CD4-positive, alpha-beta T cell treated with Interleukin-1 beta for 1 hour (primary cell): ENCODE measurements at places on chromosomes 1 and 21.

- DNase-seq, result no peak
These were observed 146.5 kb upstream of the LYPLAL1 start for GRCh38 chr1:219027146-219027673.

GRCh38 chr1:240310226-240310925 lies 218.7 kb downstream of the FMN2 start:
- DNase-seq, result no peak

GRCh38 chr1:46667782-46668760 lies at the start of gene ATPAF1:
TSS of gene ATPAF1 (minus strand) at chr1:46668364. CDS start at chr1:46668322, 42 bp downstream.
- DNase-seq, result peak; percentile 68

DNA sequence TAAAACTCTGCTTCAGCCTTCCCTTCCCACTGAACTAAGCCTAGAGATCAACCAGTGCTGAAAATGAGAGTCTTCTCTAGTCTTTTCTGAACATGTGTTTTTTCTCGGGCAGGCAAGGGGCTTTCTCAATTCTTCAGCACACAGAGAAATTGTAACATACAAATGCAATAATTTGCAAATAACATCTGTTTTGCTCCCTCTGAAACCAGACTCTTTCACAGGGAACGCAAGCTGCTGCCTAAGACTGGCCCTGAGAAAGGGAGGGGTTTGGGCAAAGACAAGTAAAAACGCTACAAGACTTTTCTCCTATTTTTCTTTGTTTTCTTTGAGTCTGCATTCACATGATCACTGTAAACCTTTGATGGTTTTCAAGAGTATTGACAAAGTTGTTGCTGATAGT lies 39.6 kb upstream of the VN1R5 start:
- DNase-seq, result no peak

GRCh38 chr1:240044620-240045019 lies 47.1 kb upstream of the FMN2 start:
- no peak for DNase-seq

GRCh38 chr1:246772686-246773085 lies 48.5 kb downstream of the SCCPDH start:
- DNase-seq, result no peak

DNA sequence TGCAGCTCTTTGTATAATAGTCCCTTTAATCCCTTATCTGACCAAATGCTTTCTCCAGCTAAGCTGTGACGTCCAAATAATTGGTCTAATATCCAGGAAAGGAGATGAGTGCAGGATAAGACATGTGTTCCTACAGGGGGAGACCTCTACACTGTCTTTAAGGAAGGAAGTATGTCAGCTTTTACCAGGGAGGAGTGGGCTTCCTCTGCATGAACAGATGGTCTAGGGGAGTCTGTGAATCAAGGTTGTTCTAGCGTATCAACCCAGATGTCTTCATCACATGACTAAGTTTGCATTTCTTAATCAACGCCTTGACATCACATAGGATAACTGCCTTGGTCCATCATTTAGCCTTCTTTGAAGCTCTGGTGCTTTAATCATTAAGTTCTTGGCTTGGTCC lies 528.2 kb downstream of the MRPL39 start:
- no peak for DNase-seq

GRCh38 chr1:21305900-21306189 lies 15.6 kb upstream of the ECE1 start:
- no peak for DNase-seq

- DNase-seq, result no peak
These were observed 20.2 kb upstream of the RGS1 start for GRCh38 chr1:192555399-192555798.

- DNase-seq, result no peak
These were observed 69.1 kb downstream of the DISC1 start for GRCh38 chr1:231695439-231696255.

GRCh38 chr21:41861987-41862386 lies 17.2 kb downstream of the PRDM15 start:
- no peak for DNase-seq

DNA sequence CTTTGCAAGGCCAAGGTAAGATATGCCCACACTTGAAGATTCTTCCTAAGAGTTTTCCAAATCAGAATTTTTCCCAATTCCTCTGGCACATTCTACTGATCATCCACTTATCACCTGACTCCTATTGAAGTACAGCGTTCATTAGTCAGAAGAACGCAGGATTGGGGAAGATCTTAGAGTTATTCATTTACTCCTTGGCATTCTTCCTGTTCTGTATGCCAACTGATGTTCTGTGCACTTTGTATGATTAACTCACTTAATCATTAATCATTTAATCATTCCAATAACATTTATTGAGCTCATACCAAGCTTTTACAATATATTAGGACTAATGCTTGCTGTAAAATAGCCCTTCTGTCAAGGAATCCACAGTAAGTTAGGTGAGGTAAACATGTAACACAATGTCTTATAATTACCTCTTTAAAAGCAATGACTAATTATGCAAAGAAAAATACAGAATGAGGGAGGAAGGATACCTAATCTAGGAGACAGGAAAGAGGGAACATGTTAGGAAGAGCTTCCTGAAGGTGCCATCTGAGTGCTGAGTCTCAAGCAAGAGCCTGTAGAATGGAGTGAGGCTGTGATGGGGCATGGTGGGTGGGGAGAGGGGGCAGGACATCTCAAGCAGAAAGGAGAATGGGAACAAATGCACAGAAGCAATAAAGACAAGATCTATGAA lies 71.1 kb upstream of the DPT start:
- no peak for DNase-seq

- no peak for DNase-seq
These were observed 59.0 kb downstream of the NDUFS5 start for GRCh38 chr1:39085174-39085573.

DNA sequence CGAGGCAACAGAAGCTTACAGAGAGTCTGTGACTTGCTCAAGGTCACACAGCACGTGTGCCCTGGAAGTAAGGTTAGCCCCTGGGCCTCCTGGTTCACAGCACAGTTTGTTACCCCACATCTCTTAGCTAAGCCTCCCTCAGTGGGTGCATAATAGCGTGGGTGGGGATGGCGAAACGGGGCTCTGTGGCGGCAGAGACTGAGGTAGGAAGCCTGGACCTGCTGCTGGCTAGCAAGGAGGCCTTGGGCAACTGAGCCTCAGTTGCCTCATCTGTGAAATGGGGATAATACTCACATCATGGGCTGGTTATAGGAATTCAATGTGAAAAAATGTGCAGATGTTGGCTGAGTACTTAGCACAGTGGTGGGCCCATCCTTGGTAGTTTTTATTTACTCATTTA lies 596 bp downstream of the PADI4 start:
- DNase-seq, result no peak

DNA sequence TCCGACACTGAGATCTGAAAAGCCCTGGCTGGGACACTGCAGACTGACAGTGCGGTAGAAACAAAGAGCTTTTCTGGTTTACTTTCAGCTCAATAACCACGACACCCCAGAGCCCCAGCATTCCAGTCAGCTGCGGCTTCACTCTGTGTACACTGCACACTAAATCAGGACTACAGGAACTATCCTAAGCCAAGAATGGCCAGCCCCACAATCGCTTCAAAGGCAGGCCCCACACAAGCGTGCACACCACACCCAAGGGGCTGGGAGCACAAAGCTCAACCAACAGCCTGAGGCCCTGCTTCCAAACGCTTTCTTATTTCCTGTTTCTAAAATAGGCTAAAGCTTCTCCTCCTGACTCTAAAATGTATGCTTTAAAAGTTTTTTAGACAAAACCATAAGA lies 28.4 kb downstream of the URB1 start:
- DNase-seq, result no peak

DNA sequence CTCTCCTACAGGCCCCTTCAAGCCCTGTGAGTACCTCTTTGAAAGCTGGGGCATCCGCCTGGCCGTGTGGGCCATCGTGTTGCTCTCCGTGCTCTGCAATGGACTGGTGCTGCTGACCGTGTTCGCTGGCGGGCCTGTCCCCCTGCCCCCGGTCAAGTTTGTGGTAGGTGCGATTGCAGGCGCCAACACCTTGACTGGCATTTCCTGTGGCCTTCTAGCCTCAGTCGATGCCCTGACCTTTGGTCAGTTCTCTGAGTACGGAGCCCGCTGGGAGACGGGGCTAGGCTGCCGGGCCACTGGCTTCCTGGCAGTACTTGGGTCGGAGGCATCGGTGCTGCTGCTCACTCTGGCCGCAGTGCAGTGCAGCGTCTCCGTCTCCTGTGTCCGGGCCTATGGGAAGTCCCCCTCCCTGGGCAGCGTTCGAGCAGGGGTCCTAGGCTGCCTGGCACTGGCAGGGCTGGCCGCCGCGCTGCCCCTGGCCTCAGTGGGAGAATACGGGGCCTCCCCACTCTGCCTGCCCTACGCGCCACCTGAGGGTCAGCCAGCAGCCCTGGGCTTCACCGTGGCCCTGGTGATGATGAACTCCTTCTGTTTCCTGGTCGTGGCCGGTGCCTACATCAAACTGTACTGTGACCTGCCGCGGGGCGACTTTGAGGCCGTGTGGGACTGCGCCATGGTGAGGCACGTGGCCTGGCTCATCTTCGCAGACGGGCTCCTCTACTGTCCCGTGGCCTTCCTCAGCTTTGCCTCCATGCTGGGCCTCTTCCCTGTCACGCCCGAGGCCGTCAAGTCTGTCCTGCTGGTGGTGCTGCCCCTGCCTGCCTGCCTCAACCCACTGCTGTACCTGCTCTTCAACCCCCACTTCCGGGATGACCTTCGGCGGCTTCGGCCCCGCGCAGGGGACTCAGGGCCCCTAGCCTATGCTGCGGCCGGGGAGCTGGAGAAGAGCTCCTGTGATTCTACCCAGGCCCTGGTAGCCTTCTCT lies 23.5 kb downstream of the UBE2T start:
- no peak for DNase-seq

GRCh38 chr21:28805885-28806284 lies 186.8 kb downstream of the LTN1 start:
- no peak for DNase-seq

DNA sequence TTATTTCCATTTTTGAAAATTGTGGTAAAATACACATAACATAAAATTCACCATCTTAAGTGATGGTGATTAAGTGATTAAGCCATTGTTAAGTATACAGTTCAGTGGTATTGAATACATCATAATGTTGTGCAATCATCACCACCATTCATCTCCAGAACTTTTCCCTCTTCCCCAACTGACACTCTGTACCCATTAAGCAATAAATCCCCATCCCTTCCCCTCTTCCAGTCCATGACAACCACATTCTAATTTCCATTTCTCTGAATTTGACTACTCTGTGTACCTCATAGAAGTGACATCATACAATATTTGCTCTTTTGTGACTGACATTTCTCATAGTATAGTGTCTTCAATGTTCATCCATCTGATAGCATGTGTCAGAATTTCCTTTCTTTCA lies 124.8 kb downstream of the DISC1 start:
- no peak for DNase-seq

GRCh38 chr1:108643492-108644335 lies 17.2 kb downstream of the HENMT1 start:
- peak; percentile 72 for DNase-seq

- DNase-seq, result no peak
These were observed 70.5 kb upstream of the CSF1 start for GRCh38 chr1:109840011-109840629.

DNA sequence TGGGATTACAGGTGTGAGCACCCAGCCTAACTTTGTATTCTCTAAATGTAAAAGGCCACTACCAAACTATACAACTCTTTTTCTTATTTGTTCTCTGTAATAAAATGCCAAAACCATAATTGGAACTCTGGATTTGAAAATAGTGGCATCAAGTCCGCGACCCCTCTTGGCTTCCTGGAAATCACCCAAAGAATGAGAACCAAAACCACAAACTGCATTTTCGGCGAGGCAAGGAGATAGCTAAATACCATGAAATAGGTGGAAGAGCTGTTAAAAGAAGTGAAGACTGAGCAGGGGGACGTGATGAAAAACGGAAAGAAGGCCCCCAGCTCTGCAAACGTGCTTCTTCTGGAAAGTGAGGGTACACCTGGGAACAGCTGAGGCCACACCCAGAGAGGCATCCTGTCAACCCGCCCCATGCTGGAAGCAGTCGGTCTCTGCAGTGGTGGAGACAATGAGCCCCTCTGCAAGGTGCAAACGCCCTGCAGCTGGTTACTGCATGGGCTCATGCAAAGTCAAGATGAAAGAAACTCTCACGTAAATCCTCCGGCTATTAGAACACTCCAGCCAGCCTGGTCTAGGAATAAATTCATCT lies 22.5 kb downstream of the VPS26C start:
- no peak for DNase-seq

DNA sequence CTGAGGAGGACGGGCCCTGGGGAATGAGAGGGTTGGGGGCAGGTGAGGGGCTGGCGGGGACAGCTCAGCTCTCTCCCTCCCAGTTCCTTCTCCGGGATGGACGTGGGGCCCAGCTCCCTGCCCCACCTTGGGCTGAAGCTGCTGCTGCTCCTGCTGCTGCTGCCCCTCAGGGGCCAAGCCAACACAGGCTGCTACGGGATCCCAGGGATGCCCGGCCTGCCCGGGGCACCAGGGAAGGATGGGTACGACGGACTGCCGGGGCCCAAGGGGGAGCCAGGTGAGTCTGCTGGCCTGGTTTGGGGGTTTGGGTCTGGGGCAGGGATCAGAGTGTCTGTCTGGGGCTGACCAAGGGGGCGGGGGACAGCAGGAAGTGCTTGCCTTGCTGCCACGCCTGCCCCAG lies 495 bp downstream of the C1QC start:
- DNase-seq, result no peak

DNA sequence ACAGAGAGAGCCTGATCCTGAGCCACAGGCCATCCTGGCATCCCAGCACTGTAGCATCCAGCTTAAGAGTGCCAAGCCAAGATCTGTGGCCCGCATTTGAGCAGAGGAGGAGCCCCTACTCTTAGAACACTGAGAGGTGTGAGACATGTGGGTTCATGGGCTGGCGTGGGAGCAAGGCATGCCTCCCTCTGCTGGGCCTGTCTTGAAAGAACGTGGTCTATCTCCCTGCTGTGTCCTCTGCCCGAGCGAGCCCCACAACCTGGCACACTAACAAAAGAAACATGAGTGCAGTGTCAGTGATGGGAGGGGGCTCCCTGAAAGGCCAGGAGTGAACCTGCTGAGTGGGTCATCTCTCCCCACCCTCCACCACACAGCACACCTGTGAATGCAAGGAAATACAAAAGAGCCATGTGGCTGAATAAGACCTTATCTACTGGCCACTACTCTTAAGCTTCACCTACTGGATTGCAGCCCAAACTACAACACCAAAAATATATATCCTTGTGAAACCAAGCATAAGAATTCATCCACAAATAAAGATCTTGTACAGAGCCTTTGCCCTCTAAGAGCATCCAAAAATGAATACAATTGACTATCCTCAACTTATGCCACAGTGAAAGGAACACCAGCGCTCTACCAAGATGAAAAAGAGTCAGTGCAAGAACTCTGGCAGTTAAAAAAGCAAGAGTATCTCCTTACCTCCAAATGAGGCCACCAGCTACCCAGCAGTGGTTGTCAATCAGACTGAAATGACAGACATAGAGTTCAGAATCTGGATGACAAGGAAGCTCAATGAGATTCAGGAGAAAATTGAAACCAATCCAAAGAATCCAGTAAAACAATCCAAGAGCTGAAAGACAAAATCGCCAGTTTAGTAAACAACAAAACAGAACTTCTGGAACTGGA lies 259.4 kb upstream of the DAB1 start:
- no peak for DNase-seq

GRCh38 chr1:200180821-200181220 lies 153.3 kb downstream of the NR5A2 start:
- DNase-seq, result no peak
